Activated CD4-positive, alpha-beta T cell treated with anti-CD3 and anti-CD28 coated beads for 36 hours (primary cell): ENCODE measurements at places on chromosomes 16 and 17. TPM values are rescaled to one million over a fixed set of nuclear protein-coding genes. Genes with fewer than 3 reads are reported as not detected.

GRCh38 chr16:55901566-55902217 is 26.5 kb upstream of the CES5A start:
- no peak for DNase-seq

GRCh38 chr16:8867216-8867931 is 1.4 kb downstream of the CARHSP1 start:
- DNase-seq, result peak; percentile 42

DNA sequence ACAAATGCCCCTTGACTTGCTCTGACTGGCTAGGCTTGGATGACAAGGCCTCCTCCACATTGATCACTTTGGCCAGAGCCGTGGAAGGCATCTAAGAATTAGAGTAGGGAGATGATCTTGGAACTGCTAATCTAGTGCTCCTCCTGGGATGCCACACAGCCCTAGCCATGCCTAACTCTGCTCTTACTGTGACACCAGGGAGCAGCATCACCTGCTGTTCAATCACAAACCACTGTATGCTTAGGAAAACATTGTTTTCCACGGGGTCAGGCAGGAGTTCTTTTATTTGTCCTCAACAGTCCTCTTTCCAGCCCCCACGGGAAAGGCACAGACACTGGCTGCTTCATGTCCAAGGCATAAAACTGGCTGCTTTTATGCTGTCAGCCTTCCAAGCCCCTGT is 46.3 kb downstream of the C16orf78 start:
- no peak for DNase-seq

GRCh38 chr16:86643671-86644070 is 65.3 kb downstream of the FOXL1 start:
- DNase-seq, result no peak

DNA sequence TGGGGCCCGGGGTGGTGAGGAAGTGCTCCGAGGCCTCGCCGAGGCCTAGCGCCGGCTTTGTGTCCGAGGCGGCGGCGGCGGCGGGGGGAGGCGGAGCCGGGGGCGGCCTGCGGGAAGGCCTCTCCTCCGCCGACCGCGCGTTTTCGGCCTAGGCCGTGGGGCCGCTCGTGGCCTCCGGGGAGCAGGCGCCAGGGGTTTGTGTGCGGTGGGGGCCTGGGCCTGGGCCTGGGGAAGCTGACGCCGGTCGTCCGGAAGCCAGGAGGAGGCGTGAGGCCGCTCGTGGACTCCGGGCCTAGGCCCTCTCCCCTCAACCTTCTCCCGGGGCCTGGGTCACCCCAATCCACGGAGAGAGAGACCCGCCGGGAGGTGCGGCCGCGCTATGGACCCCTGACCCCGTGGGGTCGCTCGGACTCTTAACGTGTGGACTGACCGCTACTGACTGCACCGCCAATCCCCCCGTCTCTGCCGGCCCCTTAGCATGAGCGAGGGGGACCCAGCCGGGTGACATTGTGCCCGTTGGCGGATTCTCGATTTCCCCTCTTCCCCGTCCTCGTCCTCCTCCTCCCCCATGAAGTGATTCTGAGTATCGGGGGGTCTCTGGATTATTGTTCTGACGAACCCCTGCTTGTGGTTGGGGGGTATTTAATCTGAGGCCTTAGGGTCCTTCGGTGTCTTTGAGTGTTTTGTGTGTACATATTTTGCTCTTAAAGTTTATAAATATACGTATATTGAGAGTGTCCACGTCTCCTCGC is 660 bp downstream of the RBBP6 start:
- peak; percentile 73 for DNase-seq

DNA sequence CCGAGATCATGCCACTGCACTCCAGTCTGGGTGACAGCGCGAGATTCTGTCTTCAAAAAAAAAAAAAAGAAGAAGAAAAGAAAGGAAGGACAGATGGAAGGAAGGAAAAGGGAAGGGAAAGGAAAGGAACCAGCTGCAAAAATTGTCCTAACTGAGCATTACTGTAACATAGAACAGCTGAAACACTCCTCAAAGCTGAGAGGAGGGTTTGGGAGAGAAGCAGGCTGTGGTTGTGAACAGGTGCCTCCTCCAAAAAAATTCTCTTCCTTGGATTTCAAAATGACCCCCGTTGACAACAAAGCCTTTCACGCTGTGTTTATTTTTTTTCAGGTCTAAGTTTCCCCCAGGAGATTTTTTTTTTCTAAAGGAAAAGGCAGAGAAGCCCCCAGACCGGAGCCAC is 541.4 kb downstream of the WWOX start:
- DNase-seq, result no peak

DNA sequence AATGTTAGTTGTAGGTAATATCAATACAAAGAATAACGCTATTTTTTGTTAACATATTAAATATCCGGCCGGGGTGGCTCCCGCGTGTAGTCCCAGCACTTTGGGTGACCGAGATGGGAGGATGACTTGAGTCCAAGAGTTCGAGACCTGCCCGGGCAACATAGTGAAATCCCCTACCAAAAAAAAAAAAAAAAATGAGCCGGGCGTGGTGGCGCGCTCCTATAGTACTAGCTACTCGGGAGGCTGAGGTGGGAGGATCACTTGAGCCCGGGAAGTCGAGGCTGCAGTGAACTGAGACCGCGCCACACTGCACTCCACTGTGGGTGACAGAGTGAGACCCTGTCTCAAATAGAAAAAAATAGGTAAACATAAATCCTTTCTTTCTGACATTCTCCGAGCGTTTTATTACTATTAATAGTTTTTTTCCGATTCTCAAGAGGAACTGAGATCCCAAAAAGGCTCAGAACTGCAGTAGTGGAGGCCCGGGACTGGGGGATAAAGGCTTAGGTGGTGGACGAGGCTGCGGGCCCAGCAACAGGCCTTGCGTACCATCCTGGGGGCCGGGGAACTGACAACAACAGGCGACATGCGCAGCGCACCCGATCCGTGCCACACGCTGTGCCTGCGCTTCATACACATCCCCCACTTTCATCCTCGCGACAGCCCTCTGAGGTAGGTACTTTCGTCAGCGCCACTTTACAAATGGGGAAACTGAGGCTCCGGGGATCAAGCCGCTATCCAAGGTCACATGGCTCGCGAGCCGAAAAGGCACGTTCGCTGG is 919 bp downstream of the N4BP1 start:
- peak; percentile 71 for DNase-seq

DNA sequence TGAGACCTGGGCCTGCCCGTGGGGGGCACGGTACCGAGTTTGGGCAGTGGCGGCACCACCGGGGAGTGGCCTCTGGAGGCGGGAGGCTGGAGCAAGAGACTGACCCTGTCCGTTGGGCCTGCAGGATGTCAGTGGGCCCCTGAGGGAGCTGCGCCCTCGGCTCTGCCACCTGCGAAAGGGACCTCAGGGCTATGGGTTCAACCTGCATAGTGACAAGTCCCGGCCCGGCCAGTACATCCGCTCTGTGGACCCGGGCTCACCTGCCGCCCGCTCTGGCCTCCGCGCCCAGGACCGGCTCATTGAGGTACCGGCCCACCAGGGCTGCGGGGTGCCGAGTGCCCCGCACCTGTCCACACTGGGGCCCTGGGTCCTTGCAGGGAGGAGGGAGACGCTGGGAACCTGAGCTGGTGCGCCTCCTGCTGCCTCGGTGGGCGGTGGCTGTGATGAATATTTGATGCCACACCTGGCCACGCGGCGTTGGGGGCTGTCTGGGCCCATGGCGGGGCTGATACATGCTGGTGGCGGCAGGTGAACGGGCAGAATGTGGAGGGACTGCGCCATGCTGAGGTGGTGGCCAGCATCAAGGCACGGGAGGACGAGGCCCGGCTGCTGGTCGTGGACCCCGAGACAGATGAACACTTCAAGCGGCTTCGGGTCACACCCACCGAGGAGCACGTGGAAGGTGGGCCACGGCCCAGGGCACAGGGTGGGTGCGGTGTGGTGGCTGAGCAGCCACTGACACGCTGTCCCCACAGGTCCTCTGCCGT is 9.7 kb downstream of the NHERF2 start:
- no peak for DNase-seq

DNA sequence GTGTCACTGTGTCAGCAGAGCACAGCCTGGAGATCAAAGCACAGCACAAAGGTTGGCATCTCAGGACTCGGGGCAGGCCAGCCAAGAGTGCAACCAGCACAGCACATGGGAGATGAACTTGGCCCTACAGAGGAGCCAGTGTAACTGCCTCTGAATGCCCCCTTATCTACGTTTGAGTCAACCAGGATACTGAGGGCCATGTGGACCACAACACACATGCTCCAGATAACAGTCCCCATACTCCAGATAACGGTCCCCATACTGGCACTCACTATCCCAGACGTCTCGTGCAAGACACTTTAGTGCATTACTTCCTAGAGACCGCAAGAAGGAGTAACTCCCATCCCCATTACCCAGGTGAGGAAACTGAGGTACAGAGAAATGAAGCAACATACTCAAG is 88.2 kb downstream of the XYLT1 start:
- DNase-seq, result no peak

- peak; percentile 31 for DNase-seq
These were observed 166.8 kb downstream of the MAP2K6 start for GRCh38 chr17:69581061-69581961.

GRCh38 chr17:76547183-76547641 is 7.4 kb downstream of the PRCD start:
- DNase-seq, result peak; percentile 70

DNA sequence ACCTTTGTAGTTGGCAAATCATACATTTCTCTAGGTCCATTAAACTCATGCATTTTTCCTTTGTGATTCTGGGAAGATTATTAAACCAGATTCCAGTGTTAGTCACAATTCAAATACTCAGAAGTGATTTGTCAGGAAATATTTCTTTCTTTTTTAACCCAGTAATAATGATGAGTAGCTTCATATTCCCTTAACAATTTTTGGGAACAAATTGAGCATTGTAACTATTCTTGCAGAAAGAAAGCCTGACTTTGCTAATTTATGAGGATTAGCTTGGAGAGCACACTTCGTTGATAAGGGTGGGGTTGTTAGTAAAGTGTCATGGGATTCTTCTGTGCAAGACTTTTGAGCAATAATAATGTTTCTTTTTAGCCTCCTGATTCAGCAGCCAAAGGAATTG is 18.7 kb upstream of the KRT24 start:
- DNase-seq, result no peak

DNA sequence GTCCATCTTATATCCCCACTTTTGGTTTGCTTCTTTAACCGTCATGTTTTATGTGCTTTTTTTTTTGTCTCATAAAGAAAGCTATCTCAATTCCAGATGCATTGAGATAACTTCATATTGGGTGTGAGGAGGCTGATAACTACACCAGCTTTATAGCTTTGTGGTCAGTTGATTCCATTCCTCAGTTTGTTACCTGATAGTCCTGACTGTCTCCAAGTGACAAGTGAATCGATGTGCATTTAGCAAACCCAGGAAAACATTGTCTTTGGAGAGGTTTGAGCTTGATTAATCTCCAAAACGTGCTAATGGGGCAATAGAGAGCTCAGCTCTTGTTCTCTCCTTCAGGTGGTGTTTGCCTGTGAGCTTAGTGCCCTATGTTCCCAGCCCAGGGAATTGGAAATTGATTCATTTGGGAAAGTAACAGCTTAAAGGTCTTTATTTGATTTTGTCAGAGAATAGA is 22.7 kb downstream of the HS3ST3B1 start:
- no peak for DNase-seq

GRCh38 chr17:39605492-39606433 is 2.0 kb downstream of the NEUROD2 start:
- peak; percentile 49 for DNase-seq

GRCh38 chr17:27545562-27546229 is 85.3 kb upstream of the LGALS9 start:
- DNase-seq, result no peak

- DNase-seq, result peak; percentile 85
These were observed 923 bp downstream of the GDPD3 start for GRCh38 chr16:30112197-30113030.

DNA sequence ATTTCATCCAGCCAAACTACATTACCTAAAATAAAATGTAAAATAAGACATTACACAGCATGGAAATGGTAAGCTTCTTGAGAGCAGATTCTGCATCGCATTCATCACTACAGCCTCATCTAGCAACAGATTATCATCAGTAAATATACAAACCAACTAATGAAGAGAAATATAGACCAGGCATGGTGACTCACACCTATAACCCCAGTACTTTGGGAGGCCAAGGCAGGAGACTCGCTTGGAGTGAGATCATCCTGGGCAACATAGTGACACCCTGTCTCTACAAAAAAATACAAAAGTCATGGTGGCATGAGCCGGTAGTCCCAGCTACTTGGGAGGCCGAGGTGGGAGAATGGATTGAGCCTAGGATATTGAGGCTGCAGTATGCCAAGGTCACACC is 19.9 kb downstream of the NCBP3 start:
- no peak for DNase-seq

DNA sequence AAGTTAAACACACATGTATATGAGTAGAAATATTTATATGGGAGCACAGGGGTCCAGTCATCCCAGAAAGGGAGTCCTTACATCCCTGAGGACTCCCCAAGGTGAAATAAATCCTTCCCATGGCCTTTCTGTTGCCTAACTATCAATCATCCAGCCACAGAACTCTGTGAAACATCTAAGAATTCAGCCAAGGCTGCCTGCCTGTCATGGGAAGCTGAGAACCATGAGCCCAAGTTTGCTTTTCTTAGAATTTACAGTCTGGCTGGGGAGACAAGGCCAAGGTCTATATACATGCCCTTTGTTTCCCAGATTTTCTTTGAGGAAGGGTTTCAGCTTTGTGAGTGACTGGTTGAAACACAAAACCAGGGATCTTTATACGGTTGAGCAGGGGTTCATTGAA is 15.8 kb downstream of the MYL4 start:
- DNase-seq, result no peak

- DNase-seq, result no peak
These were observed 172.8 kb upstream of the CHMP6 start for GRCh38 chr17:80818871-80819270.

DNA sequence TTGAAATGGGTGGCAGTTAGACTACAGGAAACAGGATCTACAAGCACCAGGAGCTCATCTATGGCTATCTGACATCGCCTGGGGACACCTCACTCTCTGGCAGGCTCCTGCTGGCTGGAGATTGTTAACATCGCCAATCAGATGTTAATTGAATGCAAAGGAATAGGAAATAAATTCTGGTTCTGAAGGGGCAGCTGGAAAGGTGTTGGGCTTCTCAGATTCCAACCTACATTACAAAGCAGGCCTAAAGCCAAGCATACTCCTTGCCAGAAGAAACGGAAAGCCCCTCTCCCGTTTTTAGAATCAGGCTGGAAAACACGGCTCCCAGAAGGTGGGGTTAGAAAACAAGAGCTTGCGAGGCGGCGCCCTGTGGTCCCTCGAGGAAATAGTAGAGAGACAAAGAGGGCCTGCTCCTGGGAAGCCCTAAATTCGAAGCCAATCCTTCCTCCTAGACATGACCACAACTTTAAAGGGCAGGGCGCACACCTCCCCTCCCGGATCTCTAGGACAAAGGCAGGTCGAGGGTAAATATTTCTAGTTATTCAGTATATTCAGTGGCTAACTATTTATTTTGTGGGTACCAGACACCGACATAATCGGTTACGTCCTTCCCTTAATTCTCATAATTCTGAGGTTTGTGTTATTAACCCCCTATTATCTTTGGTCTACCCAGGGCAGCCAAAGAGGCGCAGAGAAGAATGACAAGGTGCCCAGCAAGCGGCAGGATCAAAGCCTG is 763 bp upstream of the TOM1L1 start:
- peak; percentile 6 for DNase-seq

- DNase-seq, result no peak
These were observed 151.1 kb downstream of the FTO start for GRCh38 chr16:53855056-53855455.

Gene SLC12A3
- total RNA-seq, result not detected

Gene MAP2K4
- total RNA-seq, result 30.1 TPM

Gene C17orf50
- total RNA-seq, result not detected

Gene KDM6B
- total RNA-seq, result 46.2 TPM

Gene ITPRIPL2
- 4.2 TPM for total RNA-seq

Gene KRTAP3-1
- total RNA-seq, result not detected

Gene NPIPB13
- total RNA-seq, result 11.3 TPM

Gene MT1E
- 108 TPM for total RNA-seq

Gene TMEM132E
- total RNA-seq, result not detected

Gene PLD6
- total RNA-seq, result 8.3 TPM

Gene ZP2
- total RNA-seq, result not detected

Gene KCNH4
- 0.43 TPM for total RNA-seq
